Stimulated activated CD4-positive, alpha-beta T cell treated with anti-CD3 and anti-CD28 coated beads, Interleukin-12 subunit alpha, Interleukin-12 subunit beta, amount 100 ng/mL, for 24 hours (primary cell): ENCODE measurements at places on chromosomes 11 and 22.
A peak's percentile ranks its signal among the peaks of the same experiment; 100 is the strongest.

DNA sequence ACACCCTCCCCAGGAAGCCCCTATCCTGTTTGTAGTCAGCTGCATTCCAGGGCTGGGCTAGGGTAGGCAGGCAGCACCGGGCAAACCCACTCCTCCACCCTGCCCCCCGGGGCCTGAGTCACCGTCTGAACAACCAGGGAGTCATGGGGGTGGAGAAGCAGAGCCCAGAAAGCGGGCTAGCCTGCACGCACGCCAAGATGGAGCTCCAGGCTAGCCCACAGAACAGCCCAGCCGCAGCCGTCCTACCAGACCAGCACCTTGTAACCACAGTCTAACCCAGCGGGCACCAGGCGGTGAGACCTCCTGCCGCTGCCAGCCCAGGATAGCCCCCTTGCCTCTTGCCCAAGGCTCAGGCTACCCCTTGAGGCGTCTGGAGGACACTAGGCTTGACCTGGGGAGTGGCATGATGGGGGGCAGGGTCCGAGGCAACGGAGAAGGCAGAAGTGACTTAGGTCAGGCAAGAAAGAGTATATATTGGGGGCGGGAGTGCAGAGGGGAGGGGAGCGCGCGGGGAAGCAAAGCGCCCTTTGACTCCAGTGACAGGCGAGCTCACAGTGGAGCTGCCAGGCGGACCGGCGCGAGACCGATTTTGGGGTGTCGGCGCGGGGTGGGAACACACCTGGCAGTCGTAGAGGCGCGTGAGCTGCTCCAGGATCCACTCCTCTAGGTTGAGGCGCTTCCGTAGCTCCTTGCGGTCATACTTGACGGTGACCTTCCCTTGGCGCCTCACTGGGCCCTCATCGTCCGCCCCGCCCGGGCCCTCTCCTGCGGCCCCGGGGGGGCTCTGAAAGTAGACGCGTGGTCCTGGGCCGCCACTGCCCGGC is 734 bp downstream of the PPP1R14B start:
- peak; percentile 68 for DNase-seq

- DNase-seq = no peak
Measured at GRCh38 chr22:18056161-18056666, 21.6 kb upstream of the PEX26 start.

GRCh38 chr11:85167038-85167437 is 460.1 kb downstream of the DLG2 start:
- no peak for DNase-seq

DNA sequence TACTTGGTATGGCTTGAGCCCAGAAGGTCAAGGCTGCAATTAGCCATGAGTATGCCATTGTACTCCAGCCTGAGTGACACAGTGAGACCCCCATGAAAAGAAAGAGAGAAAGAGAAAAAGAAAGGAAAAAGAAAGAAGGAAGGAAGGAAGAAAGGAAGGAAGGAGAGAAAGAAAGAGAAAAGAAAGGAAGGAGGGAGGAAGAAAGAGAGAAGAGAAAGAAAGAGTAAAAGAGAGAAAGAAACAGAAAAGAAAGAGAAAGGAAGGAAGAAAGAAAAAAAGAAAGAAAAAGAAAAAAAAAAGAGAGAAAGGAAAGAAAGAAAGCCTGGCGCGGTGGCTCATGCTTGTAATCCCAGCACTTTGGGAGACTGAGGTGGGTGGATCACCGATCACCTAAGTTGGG is 77.5 kb downstream of the CSTPP1 start:
- no peak for DNase-seq

DNA sequence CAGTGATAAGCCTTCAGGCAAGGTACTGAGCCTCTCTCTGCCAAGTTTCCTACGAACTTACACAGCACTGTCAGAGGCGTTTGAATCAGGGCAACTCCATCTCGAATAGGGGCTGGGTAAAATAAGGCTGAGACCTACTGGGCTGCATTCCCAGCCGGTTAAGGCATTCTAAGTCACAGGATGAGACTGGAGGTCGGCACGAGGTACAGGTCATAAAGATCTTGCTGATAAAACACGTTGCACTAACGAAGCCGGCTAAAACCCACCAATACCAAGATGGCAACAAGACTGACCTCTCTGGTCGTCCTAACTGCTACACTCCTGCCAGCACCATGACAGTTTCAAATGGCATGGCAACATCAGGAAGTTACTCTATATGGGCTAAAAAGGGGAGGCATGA is 20.4 kb upstream of the POGLUT3 start:
- no peak for DNase-seq

DNA sequence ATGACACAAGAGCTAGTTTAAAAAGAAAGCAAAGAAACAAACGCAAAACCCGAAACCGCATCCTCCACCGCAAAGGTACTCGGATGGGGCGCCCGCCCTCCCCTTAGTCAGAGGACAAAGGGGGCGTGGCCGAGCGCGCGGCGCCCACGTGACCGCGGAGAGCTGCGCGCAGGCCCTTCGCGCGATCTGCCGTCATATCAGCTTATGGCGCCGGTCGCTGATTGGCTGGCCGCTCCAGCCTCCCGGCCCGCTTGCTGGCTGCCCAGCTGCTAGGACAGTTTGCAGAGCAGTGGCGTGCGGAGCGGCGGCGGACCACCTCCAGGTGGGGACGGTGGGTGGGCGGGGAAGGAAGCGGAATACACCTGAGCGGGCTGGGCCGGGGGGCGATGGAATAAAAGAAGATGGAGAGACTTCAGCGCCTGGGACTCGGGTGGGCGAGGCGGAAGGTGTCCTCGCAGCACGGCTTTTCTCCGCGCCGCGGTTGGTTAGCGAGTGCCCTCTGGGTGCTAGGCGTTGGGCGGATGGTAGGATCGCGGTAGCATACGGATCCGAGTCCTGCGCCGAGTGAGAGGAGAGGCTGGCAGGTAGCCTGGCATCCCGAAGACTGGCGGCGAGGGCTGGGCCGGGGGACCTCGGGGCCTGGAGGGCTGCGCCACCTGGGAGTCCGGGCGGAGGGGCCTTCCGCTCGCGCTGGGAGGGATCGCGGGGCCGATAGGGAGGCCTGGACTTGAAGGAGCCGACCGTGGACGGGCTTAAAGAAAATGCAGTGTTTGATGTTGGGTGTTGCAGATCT is at the start of gene SC5D:
TSS of gene SC5D (plus strand) at position 277 of the 793 bp plus-strand sequence. CDS start 10,605 bp downstream, outside the sequence.
- DNase-seq = peak; percentile 83

DNA sequence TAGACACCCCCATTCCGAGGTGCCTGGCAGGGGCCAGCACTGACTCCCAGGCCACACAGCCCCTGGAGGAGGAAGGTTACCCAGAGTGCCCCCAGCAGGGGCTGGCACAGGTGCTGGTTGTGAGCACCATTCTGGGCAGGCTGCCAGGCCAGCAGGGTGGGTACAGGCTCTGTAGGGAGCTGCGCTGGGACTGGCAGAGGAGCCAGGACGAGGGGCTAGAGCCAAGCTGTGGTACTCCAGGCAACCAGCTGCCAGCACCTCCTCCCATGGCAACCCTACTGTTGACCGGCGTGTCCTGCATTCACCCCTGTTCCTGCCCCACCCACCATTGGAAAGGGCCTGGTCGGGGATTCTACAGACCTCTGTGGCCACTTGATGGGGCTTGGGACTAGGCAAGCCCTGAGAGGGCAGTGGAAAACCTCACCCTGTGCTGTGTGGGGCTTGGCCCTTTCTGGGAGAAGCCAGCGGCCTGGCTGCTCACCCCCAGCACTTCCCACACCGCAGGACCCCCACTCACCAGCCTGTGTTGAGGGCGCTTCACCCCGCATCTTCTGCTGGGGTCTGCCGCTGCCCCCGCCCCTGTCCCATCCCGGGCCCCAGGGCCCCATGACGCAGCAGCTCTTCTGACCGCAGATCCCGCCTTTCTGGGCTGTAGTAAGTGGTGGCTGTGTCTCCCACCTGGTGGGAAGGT is 1.9 kb downstream of the CLDN5 start:
- DNase-seq = no peak

DNA sequence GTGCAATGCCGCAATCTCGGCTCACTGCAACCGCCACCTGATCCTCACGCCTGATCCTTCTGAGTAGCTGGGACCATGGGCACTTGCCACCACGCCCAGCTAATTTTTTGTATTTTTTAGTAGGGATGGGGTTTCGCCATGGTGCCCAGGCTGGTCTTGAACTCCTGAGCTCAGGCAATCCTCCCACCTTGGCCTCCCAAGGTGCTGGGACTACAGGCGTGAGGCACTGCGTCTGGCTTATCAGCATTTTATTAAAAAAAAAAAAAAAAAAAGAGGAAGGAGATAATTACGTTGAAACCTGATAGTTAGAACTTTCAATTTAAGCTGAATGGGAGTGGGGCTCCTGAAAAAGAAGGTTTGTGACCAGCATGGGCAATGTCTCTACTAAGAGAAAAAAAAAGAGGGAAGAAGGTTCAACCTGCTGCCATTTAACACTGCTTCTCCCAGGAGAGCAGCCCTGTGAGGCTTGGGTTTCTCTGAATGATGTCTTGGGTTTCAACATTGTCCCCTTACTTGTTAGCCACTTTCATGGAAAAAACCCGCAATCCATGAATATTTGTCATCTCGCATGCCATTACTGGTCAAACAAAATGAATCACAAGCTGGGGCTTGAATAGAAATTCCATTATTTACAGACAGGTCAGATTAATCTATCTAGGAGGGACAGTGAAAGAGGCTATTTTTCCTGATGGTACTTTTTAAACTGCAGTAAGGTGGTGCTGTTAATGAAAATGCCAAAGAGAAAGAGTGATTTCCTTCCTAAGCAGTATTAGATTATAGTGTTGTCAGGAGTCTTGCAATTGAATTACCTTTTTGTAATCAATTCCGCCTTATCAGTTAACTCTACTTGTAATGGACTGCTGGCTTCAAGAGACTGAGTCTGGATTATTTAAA is 72.5 kb downstream of the PACS1 start:
- no peak for DNase-seq

DNA sequence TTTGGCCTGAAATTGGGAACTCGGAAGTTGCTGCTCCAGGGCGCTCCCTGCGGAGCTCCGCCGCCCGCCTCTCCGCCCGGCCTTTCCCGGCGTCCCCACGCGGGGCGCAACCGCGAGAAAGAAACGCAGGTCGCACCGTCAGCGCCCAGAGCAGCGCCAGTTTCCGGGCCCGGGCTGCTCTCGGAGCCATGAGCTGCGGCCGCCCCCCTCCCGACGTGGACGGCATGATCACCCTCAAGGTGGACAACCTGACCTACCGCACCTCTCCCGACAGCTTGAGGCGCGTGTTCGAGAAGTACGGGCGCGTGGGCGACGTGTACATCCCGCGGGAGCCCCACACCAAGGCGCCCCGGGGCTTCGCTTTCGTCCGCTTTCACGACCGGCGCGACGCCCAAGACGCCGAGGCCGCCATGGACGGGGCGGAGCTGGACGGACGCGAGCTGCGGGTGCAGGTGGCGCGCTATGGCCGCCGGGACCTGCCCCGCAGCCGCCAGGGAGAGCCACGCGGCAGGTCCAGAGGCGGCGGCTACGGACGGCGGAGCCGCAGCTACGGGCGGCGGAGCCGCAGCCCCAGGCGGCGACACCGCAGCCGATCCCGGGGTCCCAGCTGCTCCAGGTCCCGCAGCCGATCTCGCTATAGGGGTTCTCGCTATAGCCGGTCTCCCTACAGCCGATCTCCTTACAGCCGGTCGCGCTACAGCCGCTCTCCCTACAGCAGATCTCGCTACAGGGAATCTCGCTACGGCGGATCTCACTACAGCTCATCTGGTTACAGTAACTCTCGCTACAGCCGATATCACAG is 521 bp downstream of the SRSF8 start:
- DNase-seq = peak; percentile 69

DNA sequence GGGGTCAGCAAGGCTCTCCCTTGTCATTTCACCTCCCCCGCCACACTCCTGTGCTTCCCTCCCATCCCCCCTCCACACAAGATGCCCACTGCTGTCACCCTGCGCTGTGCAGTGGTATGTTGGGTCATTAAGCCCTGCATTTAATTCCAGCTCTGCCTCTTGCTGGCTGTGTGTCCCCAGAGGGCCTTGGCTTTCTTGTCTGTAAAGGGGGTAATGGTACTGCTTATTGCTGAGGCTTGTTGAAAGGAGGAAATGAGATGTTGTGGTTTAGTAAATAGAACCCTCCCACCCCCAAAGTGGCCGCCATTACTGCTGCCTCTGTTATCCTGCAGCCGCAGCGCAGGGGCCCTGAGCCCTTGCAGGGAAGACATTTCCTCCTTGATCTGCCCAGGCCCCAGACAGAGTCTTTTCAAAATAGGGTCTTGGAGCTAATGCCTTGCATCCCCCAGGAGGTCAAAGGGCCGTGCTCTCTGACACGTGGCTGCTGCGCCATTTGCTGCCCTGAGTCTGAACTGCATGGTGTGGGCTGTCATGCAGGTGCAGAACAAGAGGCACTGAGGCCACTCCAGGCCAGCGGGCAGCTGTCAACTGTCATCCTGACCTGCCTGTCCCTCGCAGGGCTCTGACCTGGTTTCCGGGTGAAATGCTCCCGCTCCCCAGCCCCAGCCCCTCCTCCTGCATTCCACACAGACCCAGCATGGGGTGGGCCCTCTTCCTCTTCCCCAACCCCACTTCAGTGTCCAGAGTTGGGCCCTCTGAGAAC is 18.7 kb downstream of the PVALB start:
- no peak for DNase-seq

DNA sequence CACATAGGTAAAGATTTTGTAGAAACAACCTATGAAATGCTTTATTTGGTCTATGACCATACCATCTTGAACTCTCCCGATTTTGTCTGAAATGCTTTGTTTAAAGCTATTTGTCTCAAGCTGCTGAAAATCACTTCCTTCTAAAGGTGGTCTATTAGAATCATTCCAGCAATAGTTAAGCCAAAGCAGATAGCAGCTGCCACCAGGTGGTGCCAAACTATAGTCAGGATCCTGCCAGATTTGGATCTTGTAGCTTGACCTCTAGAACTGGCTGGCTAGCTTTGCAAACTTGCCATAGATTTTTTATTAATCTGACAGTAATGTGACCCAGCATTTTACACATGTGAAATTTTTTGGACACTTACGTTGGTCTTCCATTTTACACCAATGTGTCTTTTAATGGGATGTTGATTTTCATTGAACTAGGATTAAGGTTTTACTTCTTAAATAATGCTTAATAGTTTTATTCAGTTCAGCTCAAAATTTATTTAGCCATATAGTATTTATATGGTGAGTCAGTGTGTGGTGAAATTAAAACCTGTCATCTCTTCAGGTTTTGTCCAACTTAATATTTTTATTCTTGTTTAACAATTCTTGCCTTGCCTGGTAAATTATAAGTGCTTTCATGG is 19.7 kb downstream of the CTR9 start:
- no peak for DNase-seq

DNA sequence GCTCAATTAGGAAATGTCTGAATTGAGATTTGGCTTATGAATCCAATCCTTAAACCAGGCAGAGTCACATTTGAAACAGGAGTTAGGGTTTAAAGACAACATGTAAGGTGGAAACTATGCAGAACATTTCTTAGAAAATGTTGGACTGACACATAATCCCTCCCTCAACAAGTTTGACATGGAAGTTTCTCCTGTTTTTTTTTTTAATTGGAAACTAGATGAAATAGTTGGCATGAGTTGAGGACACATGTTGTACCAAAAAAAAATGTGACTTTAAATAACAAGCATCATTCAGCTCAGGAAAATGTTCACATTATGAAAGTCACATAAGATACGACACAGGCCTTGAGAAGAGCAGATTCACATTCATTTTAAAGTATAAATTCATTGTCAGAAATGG is 154.9 kb upstream of the DDI1 start:
- DNase-seq = no peak
